GM13977 (cell line): ENCODE measurements at places on chromosomes 4 and X.
A peak's percentile ranks its signal among the peaks of the same experiment; 100 is the strongest.

DNA sequence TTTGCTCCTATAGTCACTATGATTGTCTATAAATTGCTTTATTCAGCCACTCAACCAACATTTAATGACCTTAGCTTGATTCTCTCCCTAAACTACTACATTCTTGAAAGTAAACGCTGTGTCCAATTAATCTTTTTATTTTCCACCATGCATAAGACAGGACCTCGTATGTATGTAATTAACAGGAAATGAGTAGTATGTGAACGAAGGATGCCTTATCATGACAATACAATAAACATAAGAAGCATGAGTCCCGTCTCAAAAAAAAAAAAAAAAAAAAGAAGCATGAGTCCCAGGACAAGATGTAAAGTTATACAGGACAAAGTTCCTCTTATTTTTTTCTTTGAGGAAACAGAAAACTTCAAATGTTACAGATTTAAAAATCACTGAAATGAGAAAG, 92.5 kb downstream of the PPP3CA start:
- DNase-seq, result no peak

GRCh38 chr4:73021634-73022033, 47.9 kb downstream of the COX18 start:
- DNase-seq, result peak; percentile 58

DNA sequence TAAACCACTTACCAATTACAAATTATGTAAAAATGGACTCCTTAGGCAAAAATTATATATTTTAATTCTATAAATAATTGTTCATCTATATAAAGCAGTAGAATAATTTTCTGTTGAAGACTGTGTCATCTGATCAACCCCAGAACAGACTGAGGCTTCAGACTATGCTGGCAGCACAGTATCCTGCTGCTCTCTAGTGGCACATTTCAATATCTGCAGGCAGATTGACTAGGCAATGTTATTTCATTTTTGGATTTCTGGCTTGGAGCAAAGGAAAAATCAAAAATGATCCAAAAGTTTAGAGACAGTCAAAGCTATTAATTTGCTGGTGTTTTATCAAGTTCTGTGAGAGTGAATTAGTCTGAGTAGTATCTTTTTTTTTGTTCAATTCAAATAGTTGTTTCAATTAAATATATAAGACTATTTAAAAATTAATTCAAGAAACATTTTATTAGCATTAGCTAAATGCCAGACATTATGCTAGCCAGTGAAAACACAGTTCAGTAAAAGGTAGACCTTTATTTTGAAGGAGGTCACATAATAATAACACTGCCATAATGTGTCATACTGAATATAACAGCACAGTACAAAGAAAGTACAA, 21.3 kb upstream of the SULT1E1 start:
- peak; percentile 2 for DNase-seq

GRCh38 chrX:7603387-7603786, 239.6 kb upstream of the VCX start:
- no peak for DNase-seq

GRCh38 chrX:118207831-118208453, 91.3 kb upstream of the KLHL13 start:
- DNase-seq, result no peak

GRCh38 chrX:129553619-129554288, 13.7 kb downstream of the OCRL start:
- peak; percentile 31 for DNase-seq

DNA sequence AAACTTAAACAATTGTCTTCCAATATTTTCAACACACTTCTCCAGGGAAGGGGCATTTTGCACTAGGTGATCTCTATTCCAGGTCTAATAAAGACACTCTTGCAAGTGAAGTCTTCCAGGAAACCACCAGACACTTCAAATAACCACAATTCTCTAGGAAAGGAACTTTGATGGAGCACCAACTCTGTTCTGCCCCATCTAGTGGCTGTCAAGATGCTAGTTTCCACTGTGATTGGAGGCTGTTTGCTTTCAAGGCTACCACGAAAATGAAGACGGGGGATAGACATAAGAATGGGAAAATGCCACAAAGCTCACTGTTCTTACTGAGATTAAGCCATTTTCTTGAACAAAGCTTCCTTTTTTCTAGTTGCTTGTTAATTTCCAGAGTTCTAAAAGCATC, 100.6 kb upstream of the F9 start:
- DNase-seq, result no peak

DNA sequence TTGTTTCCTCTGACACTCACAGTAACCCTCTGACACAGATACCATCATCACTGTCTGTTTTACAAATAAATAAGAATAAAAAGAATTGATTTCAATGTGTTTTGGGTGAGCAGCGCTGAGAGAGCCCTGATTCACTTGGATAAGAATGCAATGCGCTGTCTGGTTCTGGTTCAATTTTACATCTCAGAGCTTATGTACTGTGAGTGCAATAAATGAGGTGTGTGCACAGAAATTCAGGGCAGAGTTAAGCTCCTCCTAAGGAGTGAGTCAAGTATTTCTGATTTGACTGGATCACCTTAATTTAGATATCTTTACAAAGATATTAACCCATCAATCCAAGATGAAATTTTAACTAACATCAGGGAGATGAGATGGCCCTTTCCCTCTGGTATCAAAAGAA, 11.2 kb downstream of the FAM9C start:
- no peak for DNase-seq

DNA sequence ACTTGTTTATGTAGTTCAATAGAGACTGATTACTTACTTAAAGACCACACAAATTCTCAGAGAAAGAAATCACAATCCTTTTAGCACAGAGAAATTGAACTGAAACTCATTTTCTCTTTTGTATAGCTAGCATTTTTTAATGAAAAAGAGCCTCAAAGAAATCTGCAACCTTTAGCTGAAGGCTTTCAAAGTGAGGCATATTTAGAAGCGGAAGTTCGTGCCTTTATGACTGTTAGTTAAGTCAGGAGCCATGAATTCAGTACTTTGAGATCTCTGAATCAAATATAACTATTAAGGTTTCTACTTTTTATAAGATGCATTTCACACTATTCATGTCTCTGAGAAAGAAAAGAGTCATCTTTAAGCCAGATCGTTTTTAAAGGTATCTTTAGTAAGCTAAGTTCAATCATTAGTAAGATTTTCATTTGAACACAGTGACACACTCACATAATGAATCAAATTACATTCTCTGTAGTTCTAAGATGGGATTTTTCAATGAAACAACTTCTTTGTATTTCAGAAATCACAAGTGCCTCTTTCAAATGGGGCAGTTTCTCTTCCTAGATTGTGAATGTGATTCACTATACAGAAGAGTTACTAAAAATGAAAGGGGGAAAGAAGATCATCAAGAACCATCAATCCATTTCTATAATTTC, 61.4 kb downstream of the SMARCA1 start:
- no peak for DNase-seq
